ENCODE measurements at places on chromosomes 13 and 19. TPM values are rescaled to one million over a fixed set of nuclear protein-coding genes. Genes with fewer than 3 reads are reported as not detected.

The NLRP13 gene
- total RNA-seq: not detected

The SLC25A41 gene
- 0.43 TPM for total RNA-seq

The PCDH17 gene
- total RNA-seq: 4.8 TPM

The ZNF66 gene
- total RNA-seq: 5.1 TPM

The ASF1B gene
- 2.4 TPM for total RNA-seq

The SOHLH2 gene
- total RNA-seq: 0.39 TPM

The SCGB2B2 gene
- total RNA-seq: 1.1 TPM

The LYL1 gene
- 4.7 TPM for total RNA-seq

DNA sequence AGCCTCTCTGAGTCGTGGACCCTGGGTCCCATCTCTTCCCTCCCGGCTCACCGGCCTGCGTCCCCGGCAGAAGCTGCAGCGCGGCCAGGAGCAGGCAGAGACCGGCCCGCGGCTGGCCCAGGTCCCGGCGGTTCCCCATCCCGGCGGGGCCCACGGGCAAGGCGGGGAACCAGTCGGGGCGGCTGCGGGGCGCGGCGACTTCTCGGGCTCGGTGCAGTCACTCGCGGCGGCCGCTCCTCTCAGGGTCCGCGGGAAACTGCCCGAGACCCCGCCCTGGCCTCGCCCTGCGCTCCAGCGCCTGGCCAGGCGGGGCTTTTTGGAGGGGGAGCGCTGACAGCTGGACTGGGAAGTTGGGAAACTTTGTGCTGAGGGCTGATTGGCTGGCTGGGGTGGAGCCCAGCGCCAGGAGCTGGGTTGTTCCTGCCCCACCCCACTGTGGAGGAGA, at the start of gene COL5A3:
COL5A3 (minus strand) TSS at position 258 of the 445 bp plus-strand sequence; CDS start at position 139, 119 bp downstream.
- DNase-seq: peak; percentile 73

GRCh38 chr19:33339016-33339984, 34.2 kb upstream of the CEBPG start:
- no peak for DNase-seq

DNA sequence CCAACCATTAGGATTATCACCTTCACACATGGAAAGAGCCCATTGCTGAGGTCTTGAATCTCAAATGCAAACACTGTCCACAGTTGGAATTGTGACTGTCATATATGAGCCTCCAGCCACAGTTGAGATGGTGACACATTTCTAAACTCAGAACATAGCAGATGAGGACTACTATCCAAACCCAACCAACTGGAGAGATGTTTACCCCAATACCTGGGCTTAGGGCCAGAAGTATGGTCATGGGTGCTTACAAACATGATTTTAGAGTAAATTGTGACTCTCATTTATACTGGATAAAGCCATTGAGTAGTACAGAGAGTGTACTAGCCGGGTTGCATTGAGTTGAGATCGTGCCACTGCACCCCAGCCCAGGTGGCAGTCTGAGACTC, 14.0 kb upstream of the ZNF681 start:
- DNase-seq: no peak

DNA sequence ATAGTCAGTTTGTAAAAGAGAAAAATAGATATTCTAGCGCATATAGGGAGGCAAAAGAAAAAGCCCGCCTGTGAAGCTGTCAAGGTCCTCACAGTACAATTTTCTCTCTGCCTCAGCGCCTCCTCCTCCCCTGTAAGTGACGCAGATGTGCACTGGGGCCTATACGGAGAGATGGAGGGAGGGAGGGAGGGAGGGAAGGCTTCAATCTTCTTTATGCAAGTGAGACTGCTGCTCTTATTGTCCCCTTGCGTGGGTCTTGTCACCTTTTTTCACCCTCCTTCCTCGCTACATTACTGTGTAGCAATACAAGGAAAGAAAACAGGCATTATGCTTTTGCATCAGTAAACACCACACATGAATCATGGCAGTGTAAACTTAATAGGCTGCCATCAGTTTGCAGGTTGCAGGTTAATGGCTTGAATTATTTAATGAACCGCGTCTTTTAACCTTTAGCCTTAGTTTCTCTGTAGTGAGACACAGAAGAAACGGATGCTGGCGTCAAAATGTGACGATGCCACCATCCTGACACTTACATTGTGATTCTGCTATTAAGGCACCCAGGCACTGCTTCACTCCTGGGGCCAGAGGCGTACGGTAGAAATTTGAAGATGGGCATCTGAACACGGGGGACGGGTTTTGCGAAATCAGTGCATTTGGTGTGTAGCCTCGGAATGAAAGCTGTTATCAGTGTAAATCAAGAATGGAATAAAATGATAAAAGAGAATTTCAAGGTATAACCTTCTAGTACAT, at the start of gene KLHL1:
KLHL1 (minus strand) TSS at position 97 of the 750 bp plus-strand sequence. CDS start 753 bp downstream, outside the sequence.
- no peak for DNase-seq

DNA sequence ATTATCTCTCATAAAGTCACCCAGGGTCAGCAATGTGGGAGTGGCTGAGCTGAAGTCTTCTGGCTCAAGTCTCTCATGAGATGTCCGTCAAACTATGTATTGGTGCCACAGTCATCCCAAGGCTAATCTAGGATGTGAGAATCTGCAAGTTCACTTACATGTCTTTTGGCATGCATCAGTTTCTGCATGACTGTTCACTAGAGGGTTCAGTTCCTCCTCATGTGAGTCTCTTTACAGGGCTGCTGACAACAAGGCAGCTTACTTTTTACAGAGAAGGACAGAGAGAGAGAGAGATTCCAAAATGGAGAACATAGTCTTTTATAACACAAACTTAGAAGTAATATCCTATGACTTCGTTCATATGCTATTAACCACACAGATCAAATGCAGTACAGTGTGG, 328.8 kb upstream of the SLITRK1 start:
- DNase-seq: no peak

GRCh38 chr19:6032381-6032780, 54.4 kb upstream of the RANBP3 start:
- DNase-seq: no peak

DNA sequence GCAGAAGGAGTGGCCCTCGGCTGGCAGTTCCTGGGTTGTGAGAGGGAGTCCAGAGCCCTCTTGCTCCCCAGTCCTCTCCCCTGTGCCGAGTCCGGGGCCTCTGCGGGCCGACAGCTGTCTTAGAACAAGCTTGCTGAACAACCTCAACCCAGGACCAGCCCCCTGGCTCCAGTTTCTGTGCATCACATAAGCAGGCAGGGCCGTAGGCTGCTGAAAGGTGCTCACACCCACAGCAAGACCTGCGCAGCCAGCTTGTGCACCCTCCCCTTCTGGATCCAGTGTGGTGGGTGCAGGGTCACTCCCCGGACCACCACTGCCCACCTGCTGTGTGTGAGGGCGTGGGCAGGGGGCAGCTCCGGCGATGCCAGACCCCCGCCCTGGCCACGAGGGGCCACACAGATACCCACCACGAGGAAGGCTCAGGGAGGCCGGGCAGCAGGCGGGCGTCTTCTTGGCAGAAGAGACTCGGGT, 25.2 kb upstream of the F7 start:
- DNase-seq: peak; percentile 36

GRCh38 chr13:46630431-46631178, 77.6 kb downstream of the LRCH1 start:
- DNase-seq: no peak

DNA sequence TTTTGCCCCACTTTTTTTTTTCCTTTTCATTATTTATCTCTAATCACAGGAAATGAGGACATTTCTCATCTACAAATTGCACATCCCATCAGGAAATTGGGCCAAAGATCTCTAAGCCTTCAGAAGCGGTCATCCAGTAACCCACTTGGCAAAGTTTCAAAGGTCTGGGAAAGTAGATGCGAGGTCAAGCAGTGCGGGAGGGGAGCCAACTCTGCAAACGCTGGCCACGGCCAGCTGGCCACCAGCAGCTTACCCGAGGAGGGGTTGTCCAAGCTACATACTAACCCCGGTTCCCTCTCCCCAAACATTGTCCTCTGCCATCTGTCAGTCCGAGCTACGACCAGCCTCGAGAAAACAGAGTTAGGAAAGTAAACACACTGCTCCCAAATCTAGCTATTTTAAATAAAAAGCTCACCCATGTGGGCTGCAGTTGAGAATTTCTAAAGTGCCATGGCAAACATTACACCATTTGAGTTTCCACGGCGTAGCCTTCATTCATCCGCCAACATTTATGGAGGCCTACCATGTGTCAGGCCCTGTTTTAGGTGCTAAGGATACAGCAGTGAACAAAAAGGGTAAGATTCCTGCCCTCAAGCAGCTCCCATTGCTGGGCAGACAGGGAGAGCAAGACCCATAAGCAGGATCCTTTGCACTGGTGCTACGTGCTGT, 11.5 kb downstream of the FFAR2 start:
- DNase-seq: peak; percentile 55

- DNase-seq: no peak
Observed at GRCh38 chr13:41606646-41607045, 149.3 kb downstream of the RGCC start.

- DNase-seq: no peak
Observed at GRCh38 chr13:107028751-107029150, 460.8 kb upstream of the ARGLU1 start.

GRCh38 chr13:44664308-44664707, 88.2 kb upstream of the TSC22D1 start:
- no peak for DNase-seq

DNA sequence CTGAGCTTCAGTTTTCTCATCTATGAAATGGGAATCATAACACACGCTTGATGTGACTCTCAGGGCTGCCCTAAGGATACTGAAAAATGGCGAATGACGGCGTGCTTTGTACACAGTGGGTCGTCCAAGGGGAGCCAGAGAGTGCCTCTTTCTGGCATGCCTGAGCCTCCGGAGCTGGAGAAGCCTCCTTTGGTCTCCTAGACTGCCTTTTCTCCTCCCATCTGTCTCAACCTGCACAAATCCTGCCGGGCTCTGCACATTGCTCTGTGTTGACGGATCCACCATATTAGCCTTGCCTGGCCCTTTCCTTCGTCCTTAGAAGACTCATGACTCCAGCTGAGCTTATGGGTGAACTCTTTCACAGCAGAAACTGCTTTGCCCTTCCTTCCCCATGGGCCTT, 220.9 kb downstream of the TSHZ3 start:
- DNase-seq: no peak

- DNase-seq: no peak
Observed at GRCh38 chr13:54183166-54183565, 1154.6 kb downstream of the OLFM4 start.

DNA sequence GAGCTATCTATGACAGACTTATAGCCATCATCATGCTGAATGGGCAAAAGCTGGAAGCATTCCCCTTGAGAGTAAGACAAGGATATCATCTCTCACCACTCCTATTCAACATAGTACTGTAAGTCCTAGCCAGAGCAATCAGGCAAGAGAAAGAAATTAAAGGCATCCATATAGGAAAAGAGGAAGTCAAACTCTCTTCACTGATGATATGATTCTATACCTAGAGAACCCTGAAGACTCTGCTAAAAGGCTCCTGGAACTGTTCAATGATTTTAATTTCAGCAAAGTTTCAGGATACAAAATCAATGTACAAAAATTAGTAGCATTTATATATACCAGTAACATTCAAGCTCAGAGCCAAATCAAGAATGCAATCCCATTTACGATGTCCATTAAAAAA, 21.7 kb upstream of the C1QTNF9B start:
- no peak for DNase-seq

DNA sequence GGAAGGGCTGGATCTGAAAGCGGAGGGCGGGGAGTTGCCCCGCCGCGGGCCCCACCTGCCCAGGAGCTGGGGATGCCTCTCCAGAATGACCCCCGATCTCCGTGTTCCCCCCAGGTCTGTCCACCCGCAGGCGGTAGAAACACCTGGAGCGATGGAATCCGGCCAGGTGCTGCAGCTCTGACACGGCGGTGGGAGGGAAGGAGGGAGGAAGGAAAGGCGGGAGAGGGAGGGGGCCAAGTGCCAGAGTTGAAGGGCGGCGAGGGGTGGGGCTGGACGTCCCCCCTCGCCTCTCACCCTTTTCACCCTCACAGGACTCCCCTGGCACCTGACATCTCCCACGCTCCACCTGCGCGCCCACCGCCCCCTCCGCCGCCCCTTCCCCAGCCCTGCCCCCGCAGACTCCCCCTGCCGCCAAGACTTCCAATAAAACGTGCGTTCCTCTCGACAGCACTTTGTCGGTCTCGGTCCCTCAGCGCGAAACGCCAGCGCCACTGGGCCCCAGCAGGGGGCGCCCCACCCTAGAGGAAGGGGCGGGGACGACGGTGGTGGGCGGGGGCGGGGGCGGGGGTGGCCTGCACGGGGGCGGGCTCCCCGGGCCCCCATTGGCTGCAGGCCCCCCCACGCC, 337 bp upstream of the FXYD7 start:
- DNase-seq: peak; percentile 70

DNA sequence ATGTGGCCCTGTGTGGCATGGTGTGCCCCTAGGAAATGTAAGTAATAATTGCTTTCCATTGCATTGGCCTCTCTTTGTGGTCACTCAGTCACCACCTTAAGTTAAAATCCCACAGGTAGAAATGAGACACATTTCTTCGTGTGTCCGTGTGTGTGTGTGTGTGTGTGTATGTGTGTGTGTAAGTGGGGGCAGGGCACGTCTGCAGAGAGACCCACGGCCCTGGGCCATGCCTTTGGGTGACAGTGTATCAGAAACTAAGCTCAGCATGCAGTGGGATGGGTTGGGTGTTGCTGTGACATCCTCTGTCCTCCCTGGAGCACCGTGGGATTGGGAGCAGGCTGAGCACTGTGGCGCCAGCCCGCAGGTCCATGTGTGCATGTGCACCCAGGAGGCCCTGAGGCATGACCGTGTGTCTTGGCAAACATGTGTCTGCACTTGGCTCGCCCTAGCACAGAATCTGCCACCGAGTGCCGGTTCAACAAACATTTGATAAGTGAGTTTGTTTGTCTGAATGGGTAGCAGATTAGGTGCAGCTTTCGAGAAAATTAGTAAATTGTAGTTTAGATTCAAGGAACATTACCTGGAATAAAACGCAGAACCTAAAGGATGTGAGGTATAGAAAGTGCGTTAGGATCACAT, 91.8 kb downstream of the WTIP start:
- no peak for DNase-seq

- DNase-seq: no peak
Observed at GRCh38 chr13:35144166-35144890, 202.3 kb downstream of the NBEA start.

- no peak for DNase-seq
Observed at GRCh38 chr13:95060014-95060519, 241.2 kb downstream of the ABCC4 start.

- DNase-seq: no peak
Observed at GRCh38 chr13:32998966-32999365, 17.3 kb upstream of the KL start.

DNA sequence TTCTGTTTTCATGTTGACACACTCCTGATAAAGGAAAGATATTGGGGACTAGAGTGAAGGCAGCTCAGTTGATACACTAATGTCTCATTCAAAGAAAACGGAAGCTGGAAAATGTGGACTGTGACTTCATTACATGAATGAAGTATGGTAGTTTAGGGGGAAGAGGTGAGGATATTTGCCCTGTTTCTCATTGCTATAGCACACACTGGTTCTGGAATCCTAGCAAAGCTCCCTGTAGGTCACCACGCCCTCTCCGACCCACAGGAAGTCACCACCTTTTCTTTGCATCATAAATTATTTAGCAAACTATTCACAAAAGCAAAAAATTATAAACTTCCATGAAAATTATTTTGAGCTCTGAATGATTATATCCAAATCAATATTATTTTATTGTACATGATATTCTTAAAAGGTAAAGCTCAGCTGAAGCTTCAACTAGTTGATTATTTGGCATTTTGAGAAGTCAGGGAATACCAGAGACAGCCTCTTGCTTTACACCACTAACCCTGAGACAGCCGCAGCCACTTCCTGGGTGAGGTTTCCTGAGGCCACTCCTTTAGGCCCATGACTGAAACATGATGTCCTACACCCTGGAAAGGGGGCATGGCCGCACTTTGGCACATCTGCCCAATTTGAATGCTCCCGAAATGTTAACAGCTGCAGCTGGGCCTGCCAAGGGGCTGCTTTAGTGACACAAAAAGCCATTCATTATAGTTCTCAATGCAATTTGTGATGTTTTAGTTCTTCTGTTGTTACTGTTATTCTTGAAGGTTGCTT, 50.0 kb upstream of the WDFY2 start:
- DNase-seq: peak; percentile 35

All from mucosa of descending colon (tissue), 3 donors.